ENCODE measurements at places on chromosomes 4 and X.

- no peak for DNase-seq
Observed at GRCh38 chr4:40613456-40613855, 16.2 kb downstream of the RBM47 start.

- no peak for DNase-seq
Observed at GRCh38 chr4:135098061-135098460, 896.5 kb upstream of the PABPC4L start.

- no peak for DNase-seq
Observed at GRCh38 chr4:3046162-3046561, 28.2 kb downstream of the HTT-AS start.

DNA sequence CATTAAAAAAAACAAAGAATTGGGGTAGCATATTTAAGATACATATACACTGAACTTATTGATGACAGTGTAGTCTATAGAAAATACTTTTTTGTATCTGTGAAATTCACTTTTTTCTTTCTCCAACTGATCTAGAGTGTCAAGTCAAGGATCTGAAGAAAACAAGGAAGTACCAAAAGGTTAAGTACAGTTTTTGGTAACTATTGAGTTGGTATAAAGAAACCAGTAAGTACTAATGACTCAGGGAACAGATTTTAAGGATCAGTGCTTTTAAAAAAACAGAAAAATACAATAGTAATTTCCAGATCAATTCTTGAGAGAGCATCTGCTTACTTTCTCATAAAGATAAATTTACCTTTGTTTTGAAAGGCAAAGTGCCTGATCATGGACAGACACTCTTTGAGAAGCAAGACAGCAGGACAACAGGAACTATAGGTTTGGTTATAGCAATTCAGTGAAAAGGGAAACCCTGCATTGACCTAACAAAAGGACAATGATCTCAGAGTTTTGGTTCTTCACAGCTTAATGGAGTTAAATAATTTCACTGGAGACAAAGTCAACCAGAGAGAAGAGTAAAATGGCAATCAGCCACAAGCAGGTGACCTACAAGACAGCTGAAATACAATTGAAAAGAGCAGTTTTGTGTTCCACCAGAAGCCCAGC is 23.4 kb downstream of the TRMT10A start:
- no peak for DNase-seq

DNA sequence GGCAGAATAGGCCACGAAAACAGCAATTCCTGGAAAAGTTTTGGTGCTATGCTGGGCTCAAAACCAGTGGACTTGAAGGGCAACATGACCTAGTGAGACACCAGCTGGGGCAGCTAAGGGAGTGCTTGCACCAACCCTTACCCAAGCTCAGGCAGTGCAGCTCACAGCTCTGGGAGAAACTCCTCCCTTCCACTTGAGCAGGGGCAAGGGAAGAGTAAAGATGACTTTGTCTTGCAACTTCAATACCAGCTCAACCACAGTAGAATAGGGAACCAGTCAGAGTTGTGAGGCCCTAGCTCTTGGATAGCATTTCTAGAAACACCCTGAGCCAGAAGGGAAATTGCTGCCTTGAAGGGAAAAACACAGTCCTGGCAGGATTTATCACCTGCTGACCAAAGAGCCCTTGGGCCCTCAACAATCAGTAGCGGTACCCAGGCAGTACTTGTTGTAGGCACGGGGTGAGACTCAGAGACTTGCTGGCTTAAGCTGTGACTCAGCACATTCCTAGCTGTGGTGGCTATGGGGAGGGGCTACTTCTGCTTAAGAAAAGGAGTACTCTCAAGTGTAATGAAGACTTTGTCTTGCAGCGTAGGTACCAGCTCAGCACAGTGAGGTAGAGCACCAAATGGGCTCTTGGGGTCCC is 19.7 kb upstream of the ABCG2 start:
- DNase-seq: no peak

DNA sequence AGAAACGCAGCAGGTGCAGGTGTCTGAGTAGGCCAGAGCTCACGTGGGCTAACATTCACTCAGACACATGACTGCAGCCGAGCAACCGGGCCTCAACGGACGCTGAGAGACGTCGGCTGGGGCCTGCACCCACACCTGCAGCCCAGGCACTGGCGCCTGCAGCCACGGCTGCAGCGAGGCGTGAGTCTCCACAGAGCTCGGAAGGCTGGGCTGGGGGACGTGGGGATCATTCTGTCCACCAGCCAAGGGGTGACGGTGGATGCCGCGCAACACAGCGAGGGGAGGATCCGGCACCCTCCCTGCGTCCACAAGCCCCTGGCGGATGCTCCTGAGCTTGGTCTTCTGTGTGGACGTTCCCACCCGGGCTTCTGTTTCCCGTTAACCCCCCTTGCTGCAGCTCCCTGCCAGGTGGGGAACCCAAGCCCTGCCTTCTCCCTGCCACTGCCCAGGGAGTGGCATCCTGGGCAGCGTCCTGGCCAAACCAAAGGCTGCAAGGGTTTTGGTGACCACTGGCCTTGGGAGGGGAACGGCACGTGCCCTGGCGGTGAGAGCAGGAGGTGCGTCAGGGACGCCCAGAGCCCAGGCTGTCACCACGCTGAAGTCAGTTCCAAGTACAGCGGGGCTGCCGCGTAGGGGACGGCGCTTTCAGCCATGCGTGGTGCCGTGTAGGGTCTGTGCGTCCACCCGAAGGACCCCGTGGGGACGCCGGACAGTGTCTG is 16.3 kb downstream of the PPP2R3B start:
- DNase-seq: no peak

- DNase-seq: peak; percentile 43
Observed at GRCh38 chrX:154013614-154014360, 5.9 kb downstream of the IRAK1 start.

- DNase-seq: no peak
Observed at GRCh38 chrX:22952010-22952409, 47.8 kb upstream of the DDX53 start.

- DNase-seq: no peak
Observed at GRCh38 chr4:5365071-5366008, 314.1 kb downstream of the STK32B start.

DNA sequence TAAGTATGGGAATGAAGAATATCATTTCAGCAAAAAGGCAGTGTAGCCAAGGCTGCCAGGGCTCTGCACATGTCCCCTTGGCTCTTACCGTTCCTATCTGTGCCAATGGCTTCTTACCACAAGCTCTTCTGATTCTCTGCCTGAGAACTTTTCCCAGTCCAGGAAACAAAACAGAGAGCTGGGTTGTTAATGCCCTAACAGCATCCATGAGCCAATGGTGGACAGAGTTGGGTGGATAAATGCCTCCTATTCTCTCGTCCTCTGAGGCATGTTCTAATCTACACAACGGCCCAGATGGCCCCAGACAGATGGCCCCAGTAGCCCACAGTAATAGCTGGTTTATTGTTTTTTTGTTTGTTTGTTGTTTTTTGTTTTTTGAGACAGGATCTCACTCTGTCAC is 28.0 kb downstream of the SCD5 start:
- no peak for DNase-seq

- DNase-seq: peak; percentile 66
Observed at GRCh38 chr4:46844325-46844917, 64.6 kb downstream of the COX7B2 start.

GRCh38 chrX:152989292-152989658 is 4.6 kb downstream of the PNMA5 start:
- DNase-seq: peak; percentile 29

DNA sequence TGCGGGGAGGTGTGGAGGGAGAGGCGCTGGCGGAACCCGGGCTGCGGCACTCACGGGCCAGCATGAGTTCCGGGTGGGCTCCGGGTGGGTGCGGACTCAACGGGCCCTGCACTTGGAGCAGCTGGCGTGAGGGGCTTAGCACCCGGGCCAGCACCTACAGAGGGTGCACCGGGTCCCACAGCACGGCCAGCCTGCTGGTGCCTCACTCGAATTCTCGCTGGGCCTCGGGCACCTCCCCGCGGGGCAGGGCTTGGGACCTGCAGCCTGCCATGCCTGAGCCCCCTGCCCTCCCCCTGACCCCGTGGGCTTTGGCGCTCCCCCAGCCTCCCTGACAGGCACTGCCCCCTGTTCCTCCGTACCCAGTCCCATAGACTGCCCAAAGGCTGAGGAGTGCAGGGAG is 10.8 kb upstream of the CAMK2D start:
- DNase-seq: no peak

GRCh38 chr4:15636818-15637217 is 18.3 kb downstream of the FBXL5 start:
- no peak for DNase-seq

DNA sequence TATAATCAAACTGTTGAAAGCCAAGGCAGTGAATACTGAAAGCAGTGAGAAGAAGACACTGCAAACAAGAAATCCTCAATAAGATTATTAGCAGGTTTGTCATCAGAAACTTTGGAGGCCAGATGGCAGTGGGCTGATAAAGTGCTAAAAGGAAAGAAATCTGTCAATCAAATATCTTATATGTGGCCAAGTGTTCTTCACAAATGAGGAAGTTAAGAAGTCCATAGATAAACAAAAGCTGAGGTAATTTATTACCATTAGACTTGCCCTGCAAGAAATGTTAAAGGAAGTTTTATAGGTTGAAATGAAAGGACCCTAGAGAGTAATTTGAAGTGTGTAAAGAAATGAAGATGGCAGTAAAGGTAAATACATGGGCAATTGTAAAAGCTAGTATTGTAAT is 586.6 kb downstream of the RAPGEF2 start:
- no peak for DNase-seq

DNA sequence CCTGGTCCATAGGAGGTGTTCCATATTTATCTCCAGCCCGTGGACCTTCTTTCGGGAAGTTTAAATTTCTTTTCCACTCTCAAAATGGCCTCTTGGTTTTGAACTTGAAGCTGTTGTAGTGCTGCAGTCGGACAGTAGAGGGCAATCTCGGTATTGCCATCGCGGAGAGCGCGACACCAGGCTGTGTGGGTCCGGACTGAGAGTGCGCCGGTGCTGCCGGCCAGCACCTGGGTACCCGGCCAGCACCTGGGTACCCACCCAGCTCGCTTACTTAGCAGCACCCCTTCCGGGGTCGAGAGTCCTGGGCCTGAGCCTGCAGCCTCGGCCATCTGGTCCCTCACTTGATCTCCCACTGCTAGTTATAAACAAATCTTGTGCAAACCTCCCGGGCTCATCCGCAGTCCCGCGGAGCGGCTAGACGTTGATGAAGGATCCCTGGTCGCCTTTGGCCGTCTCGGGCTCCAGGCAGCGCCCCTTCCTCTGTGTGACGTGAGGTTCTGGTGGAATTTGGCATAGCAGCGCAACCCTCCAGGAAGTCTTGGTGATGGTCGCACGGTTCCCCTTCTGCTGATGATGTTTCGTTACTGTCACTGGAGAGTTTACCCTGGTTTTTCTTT is 18.0 kb downstream of the FAM9A start:
- no peak for DNase-seq

GRCh38 chr4:87327136-87327535 is 4.5 kb upstream of the HSD17B13 start:
- no peak for DNase-seq

- peak; percentile 67 for DNase-seq
Observed at GRCh38 chrX:154436983-154437752, at the start of gene GDI1. TSS of gene GDI1 (plus strand) at chrX:154437154. CDS start at chrX:154437255, 101 bp downstream.

DNA sequence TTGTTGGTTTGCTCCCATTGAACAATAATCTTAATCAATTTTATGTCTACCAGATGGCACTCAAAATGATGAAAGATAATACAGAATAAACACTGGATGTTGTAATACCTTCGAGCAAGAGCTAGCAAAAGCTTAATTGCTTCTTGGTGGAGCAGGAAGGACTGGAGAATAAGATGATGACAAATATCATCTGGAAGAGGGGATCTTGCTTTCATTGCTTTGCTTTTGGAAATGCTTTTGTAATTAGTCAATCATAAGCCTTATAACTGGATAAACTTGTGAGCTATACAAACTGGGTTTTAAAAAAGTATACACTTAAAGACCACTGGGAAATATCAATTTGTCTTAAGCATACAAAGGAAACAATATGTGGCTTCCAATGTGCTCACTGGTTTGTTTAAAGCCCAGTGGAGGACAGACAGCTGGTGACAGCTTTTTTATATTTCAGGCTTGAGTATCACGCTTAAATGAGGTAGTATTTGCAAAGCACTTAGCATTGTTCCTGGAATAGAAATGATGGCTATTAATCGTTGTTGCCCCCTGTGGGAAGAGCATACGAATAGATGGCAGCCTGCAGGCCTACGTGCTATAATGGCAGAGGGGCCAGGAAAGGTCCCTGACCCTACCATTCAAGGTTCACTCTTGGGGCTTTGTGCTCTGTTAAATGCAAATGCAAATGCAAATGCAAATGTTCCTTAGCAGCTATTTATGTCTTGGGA is 61.2 kb downstream of the TMEM150C start:
- no peak for DNase-seq

GRCh38 chrX:97117572-97117971 is 233.9 kb downstream of the RPA4 start:
- DNase-seq: no peak

DNA sequence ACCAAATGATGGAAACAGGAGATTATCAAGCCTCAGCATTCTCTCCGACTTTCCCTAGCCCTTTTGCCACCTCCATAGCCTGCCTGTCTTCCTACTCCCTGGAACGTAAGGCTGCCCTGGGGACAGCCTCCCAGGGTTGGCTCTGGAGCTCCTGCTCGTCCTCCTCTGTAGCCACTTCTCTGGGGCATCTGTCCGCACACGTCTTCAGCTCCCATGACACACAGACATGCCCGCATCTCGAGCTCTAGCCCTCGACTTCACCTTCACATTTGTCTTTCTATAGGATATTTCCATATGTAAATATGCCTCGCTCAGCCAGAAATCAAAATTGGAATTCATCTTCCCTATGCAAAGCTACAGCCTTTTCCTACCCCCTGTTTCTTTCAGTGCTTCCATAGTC is 67.7 kb downstream of the TSC22D3 start:
- no peak for DNase-seq

DNA sequence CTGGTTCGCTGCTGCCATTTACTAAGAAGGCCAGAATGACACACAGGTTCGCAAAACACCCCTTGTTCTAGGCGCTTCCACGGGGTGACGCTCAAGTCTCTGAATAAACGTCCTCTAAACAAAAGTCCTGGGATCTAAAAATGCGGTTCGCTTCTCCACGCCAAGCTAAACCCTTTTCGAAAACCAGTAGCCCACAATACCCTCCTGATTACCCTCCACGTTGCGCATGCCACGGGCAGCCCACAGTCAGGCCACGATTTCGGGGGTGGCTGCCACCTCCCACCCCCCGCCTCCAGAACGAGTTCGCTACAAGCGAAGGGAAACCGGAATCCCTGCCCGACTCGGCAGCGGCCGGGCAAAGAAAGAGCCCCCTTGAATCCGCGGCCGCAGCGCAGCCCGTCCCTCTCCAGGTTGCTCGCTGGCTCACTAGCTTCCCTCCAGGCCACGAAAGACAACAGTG is 423 bp downstream of the RPL39 start:
- peak; percentile 69 for DNase-seq

- DNase-seq: no peak
Observed at GRCh38 chr4:85866508-85866907, 391.6 kb downstream of the ARHGAP24 start.

DNA sequence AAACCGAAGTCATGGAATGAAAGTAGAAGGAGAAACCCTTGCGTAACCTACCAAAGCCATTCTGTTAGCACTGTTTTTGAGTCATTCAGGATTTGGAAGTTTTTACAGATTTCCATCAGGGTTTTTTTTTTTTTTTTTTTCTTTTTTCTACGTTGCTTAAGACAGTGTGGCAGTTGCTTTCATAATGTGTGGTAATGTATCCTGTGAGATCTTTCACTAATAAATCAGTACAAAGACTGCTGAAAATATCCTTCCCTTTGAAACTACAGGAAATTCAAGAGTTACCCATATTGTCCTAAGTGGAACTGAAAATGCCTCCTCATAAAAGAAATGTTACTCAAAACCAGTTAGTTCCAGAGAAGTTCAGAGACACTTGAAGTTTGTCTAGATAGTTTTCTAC is 137.8 kb downstream of the RAPGEF2 start:
- DNase-seq: no peak

GRCh38 chr4:6694177-6694901 is 661 bp downstream of the S100P start:
- no peak for DNase-seq

- DNase-seq: no peak
Observed at GRCh38 chr4:23097251-23097650, 404.5 kb downstream of the GBA3 start.
